Lung microvascular endothelial cell (primary cell): ENCODE measurements at places on chromosomes 12 and 14.

GRCh38 chr14:75803765-75804164 lies 142.7 kb downstream of the TTLL5 start:
- DNase-seq, result no peak

- no peak for DNase-seq
These were observed 156.8 kb downstream of the PHETA1 start for GRCh38 chr12:111211910-111212757.

GRCh38 chr12:67034110-67034879 lies 234.9 kb upstream of the CAND1 start:
- no peak for DNase-seq

- no peak for DNase-seq
These were observed 23.8 kb downstream of the ZDHHC17 start for GRCh38 chr12:76787689-76788088.

DNA sequence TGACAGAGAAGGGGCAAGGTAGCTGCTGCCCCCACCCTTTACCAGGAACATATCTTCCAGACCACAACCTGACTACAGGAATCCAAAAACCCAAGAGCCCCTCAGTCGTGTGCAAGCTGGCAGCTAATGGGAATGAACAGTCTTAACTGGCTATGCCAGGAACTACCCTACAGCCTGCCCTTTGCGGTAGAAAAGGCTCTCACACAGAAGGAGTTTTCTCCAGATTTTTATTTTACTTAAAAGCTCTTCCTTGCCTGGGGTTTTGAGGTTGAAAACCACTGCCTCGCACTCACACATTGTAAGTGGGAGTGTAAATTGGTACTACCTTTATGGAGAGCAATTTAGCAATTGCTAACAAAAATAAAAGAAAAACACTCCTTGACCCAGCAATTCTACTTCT lies 28.3 kb downstream of the PITPNM2 start:
- no peak for DNase-seq
